H9 (cell line): ENCODE measurements at places on chromosomes 13 and 19. TPM values are rescaled to one million over a fixed set of nuclear protein-coding genes. Genes with fewer than 3 reads are reported as not detected.

DNA sequence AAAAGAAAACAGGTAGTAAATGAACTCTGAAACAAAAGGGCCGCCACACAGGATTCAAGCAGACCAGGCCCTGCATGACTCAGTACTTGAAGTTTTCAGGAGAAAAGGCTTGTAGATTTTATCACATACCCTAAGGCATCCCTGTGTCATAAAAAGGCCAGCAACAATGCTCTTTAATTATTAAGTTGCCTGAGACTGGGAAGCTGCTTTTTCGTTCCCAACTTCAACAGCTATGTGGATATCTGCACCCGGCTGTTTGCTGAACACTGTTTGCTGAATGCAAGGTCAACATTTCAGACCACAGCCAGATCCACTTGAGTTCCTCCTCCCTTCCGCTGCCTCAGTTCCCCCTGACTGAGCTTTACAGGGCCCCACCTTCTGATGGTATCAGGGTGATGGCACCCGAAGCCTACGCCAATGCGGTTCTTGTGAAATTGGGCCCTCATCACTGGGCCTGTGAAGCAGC is 6.1 kb upstream of the ECH1 start:
- no peak for DNase-seq

GRCh38 chr19:15532779-15533521 is 24.6 kb downstream of the CYP4F22 start:
- no peak for DNase-seq

GRCh38 chr19:4358709-4359626 is 15.6 kb downstream of the MPND start:
- DNase-seq = no peak

DNA sequence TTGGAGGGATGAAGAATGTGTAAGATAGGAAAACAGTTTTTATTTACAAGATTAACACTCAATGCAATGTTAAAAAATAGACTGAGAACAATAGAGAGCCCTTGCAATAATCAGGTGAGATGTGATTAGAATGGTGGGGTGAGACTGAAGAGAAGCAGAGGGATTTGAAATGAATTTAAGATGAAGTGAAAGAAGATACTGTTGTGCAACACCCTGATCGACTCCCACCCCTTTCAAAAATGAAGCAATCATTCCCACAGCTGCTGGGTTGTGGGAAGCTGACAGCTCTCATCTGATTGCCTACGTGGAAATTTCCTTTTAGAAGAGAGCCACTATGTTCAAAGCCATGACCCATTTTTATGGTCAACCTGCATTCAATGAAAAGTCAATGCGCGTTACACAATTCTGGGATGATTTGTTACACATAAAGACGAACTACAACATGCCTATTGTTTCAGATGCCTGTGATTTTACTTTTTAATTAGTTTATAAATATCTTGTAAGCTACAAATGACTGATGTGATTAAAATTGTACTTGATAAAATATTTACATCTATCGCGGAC is 1374.8 kb downstream of the PCDH9 start:
- DNase-seq = no peak

- DNase-seq = no peak
These were observed 15.3 kb upstream of the ATP12A start for GRCh38 chr13:24664726-24665409.

- DNase-seq = no peak
These were observed 32.5 kb downstream of the ZNF567 start for GRCh38 chr19:36719687-36720556.

DNA sequence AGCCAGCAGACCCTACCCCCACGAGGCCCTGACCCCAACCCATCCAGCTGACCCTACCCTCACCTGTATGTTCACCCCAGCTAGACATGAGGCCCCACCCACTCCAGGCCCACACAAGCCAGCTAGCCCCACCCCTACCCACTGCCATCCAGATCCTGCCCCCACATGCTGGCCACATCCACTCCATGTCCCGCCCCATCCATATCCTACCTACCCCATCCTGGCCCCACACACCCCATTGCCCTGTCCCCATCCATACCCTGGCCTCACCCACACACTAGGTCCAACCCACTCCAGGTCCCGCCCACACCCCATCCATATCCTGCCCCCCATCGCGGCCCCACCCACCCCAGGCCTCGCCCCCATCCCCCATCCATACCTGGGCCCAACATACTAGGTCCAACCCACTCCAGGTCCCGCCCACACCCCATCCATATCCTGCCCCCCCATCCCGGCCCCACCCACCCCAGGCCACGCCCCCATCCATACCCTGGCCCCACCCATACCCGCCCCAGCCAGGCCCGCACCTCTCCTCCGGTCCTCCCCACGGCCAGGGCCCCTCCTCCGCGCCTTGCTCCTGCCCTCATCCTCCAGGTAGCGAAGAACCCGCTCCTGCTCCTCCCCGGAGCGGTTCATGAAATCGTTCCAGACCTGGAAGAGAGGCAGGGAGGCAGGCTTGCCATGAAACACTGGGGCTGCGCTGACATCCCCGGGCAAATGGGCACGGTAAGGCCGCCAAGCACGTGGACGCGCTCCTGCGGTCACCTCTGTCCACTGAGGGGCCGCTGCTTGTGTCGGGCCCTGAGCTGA is 7.2 kb downstream of the RNU6-9 start:
- DNase-seq = peak; percentile 84

- DNase-seq = no peak
These were observed 13.9 kb downstream of the APLP1 start for GRCh38 chr19:35882114-35882832.

GRCh38 chr13:32940601-32941000 is 75.6 kb upstream of the KL start:
- DNase-seq = no peak

DNA sequence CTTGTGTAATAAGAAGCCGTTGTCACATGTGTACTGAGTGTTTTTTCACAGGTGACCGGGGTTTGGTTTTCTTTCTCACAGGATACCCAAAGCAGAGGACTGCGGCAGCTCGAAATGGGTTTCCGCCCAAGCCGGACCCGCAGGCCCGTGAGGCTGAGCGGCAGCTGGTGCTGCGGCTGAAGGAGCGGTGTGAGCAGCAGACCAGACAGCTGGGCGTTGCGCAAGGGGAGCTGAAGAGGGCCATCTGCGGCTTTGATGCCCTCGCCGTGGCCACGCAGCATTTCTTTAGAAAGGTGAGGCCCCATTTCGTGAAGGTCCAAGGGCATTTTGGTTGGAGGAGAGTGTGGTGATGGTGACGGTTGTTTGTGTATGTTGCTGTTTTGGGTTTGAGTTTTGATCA is 236.3 kb downstream of the SLC7A1 start:
- no peak for DNase-seq

DNA sequence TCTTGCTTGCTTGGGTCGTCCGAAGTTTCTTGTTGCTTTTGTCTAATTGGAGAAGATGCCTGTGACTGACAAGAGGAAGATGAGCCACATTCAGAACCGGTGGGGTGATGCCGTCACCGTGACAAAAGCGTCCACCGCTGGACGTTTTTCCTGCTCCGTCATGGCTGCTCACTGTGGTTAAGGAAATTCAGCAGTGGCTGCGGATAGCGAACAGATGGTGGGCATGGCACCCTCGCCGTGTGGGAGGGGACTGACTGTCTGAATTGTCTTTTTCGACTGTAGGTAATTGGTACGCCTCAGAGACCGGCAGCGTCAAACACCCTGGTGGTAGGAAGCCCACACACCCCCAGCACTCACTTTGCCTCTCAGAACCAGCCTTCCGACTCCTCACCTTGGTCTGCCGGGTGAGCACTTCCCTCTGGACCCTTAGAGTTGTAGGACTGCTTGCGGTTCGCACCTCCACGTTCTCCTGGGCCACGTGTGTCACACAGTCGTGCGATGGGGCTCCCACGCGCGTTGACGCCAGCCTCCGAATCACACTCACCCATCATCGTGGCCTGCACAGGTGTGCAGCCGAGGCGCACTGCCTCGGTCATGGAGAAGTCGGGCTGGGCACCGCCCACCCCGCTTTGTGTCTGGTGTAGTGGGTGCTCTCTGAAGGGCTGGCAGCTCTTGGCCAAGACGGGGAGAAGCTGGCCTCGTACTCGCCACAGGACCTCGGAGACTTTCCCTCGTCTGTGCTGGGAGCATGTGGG is 26.5 kb downstream of the ATP4B start:
- DNase-seq = no peak

DNA sequence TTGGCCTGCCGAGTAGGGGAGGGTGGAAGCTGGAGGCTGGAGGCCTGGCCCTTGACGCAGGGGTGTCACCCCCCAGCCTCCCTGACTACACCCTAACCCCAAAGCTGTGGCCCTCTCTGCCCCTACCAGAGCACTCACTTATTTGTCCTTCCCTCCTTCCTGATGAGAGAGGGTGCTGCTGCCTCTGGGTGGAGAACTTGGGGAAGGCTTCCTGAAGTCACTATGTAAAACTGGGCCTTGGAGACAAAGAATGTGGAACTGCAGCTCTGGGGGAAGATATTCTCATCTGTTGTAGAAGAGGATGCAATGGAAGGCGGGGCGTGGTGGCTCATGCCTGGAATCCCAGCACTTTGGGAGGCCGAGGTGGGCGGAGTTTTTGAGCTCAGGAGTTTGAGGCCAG is 485.2 kb downstream of the ZNF536 start:
- peak; percentile 50 for DNase-seq

- no peak for DNase-seq
These were observed 27.4 kb downstream of the ZNF20 start for GRCh38 chr19:12112701-12113100.

Gene FUT2
- 11.4 and 13.2 TPM in 2 replicates for total RNA-seq

Gene KIR2DL1
- not detected in 2 replicates for total RNA-seq

Gene NCAN
- total RNA-seq = 1.5 and 1.6 TPM in 2 replicates
